GM23248 (cell line): ENCODE measurements at places on chromosomes 11 and 22. TPM values are rescaled to one million over a fixed set of nuclear protein-coding genes. Genes with fewer than 3 reads are reported as not detected.
A peak's percentile ranks its signal among the peaks of the same experiment; 100 is the strongest.

GRCh38 chr11:96012086-96012824 is 88.3 kb upstream of the MTMR2 start:
- peak; percentile 82 for DNase-seq
- no peaks in the 10 kb centered on the region for H3K27me3 ChIP-seq
- H3K27ac ChIP-seq, result peak overlapping the region; percentile 61
- H3K4me1 ChIP-seq, result peaks cover 37% of the 10 kb centered on the region
- peak overlapping the region; percentile 23 for H3K4me3 ChIP-seq
- no peaks in the 10 kb centered on the region; the same call in 1 of the 2 replicates for H3K36me3 ChIP-seq

- H3K27ac ChIP-seq, result no peak overlapping the region
- H3K27me3 ChIP-seq, result no peaks in the 10 kb centered on the region
- H3K36me3 ChIP-seq, result no peaks in the 10 kb centered on the region
- H3K4me3 ChIP-seq, result no peak overlapping the region
- H3K4me1 ChIP-seq, result no peaks in the 10 kb centered on the region
- no peak for DNase-seq
These were observed 47.3 kb downstream of the CTTN start for GRCh38 chr11:70445605-70446004.

DNA sequence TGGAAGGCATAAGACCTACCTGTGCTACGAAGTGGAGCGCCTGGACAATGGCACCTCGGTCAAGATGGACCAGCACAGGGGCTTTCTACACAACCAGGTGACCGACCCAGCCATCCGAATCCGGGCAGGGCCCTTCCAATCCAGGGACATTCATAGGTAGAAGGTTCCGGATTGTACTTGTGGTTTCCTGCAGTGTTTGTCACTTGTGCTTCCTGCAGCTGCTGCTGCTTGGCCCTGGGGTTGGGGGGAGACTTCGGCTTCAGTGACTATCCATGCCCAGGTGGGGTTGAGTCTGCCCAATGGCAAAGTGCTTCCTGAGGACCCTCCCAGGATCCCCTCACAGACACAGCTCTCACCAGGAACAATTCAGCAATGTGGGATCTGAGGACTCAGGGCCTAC is 2.2 kb downstream of the APOBEC3A start:
- H3K27ac ChIP-seq, result no peak overlapping the region
- H3K4me1 ChIP-seq, result no peaks in the 10 kb centered on the region
- H3K4me3 ChIP-seq, result no peak overlapping the region
- DNase-seq, result no peak
- no peaks in the 10 kb centered on the region for H3K36me3 ChIP-seq
- peaks cover 16% of the 10 kb centered on the region for H3K27me3 ChIP-seq

- H3K36me3 ChIP-seq, result no peaks in the 10 kb centered on the region
- DNase-seq, result peak; percentile 66
- peaks cover 29% of the 10 kb centered on the region for H3K4me1 ChIP-seq
- H3K27ac ChIP-seq, result peak overlapping the region; percentile 36
- no peak overlapping the region for H3K4me3 ChIP-seq
- H3K27me3 ChIP-seq, result no peaks in the 10 kb centered on the region
These were observed 131.7 kb downstream of the KIF18A start for GRCh38 chr11:27976262-27976661.

GRCh38 chr22:19287889-19288288 is 3.6 kb downstream of the CLTCL1 start:
- peak overlapping the region; percentile 51 for H3K27ac ChIP-seq
- peak; percentile 91 for DNase-seq
- H3K27me3 ChIP-seq, result no peaks in the 10 kb centered on the region
- 0 out of 2 replicates have a peak overlapping the region, but pooled peaks have one; percentile 3 for H3K4me3 ChIP-seq
- peaks cover 61% of the 10 kb centered on the region for H3K4me1 ChIP-seq

DNA sequence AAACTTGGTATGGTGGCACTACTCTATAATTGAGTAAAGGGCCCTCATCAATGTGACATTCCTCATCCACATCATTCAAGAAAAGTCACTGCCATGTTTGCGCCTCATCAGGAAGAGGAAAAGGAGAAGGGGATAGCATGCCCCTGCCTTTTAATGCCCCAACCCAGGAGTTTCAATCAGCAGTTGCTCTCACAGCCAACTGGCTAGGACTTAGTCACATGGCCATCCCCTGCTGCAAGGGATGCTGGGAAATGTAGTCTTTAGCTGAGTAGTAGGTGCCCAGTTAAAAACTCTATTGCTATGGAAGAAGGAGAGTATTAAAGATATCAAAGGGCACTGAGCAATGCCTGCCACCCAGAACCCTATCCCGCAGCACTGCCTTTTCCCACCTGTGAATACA is 10.9 kb upstream of the CCND1 start:
- H3K36me3 ChIP-seq, result no peaks in the 10 kb centered on the region
- no peak overlapping the region for H3K4me3 ChIP-seq
- no peak overlapping the region for H3K27ac ChIP-seq
- H3K27me3 ChIP-seq, result no peaks in the 10 kb centered on the region
- DNase-seq, result peak; percentile 40

DNA sequence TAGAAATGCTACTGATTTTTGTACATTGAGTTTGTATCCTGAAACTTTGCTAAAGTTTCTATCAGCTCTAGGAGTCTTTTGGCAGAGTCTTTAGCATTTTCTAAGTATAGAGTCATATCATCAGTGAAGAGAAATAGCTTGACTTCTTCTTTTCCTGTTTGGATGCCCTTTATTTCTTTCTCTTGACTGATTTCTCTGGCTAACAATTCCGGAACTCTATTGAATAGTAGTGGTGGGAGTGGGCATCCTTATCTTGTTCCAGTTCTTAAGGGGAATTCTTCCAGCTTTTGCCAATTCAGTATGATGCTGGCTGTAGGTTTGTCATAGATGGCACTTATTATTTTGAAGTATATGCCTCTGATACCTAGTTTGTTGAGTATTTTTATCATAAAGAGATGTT is 197.7 kb downstream of the AASDHPPT start:
- no peak overlapping the region for H3K27ac ChIP-seq
- H3K36me3 ChIP-seq, result no peaks in the 10 kb centered on the region
- no peak overlapping the region for H3K4me3 ChIP-seq
- no peaks in the 10 kb centered on the region for H3K27me3 ChIP-seq

DNA sequence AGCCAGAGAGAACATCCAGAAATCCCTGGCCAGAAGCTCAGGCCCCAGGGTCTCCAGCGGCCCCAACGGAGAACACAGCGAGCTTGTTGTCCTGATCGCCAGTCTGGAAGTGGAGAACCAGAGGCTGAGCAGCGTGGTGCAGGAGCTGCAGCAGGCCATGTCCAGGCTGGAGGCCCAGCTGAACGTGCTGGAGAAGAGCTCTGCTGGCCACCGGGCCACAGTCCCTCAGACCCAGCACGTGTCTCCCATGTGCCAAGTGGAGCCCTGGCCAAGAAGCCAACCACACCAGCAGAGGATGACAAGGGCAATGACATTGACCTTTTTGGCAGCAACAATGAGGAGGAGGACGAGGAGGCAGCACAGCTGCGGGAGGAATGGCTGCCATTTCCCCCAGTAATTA is 20.6 kb upstream of the SCGB1D1 start:
- H3K4me3 ChIP-seq, result no peak overlapping the region
- no peaks in the 10 kb centered on the region for H3K4me1 ChIP-seq
- H3K36me3 ChIP-seq, result no peaks in the 10 kb centered on the region
- no peak for DNase-seq

DNA sequence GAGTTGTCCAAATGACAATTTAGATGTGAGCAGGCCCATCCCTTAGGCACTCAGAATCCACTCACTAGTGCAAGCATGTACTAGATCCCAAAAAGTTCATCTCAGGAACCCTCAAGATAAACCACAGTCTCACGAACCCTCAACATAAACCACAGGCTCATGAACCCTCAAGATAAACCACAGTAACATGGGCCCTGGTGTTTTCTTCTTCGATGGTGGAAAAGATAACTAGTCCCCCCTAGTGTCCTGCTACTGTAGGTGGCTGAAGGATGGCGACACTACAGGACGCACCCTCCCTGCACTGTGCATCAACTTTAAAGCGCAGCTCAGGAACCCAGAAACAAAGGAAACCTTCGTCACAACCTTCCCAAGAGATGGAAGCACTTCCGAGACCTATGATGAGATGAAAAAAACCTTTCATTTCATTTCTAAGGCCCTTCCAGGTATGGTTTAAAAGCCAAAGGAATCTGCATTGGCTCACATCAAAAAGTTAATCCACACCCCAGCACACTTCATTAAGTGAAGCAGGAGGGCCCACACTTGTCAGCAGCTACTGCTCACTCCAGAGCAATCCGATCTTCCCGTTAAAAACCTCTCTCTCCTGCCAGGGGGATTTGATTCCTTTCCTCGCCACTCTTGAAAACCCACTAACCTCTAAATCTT is 2.4 kb downstream of the LARGE1 start:
- no peaks in the 10 kb centered on the region for H3K36me3 ChIP-seq
- no peak overlapping the region for H3K27ac ChIP-seq
- no peak overlapping the region for H3K4me3 ChIP-seq
- peak; percentile 40 for DNase-seq
- no peaks in the 10 kb centered on the region for H3K27me3 ChIP-seq

GRCh38 chr22:22789233-22789921 is 98.2 kb upstream of the IGLL5 start:
- no peak for DNase-seq
- no peak overlapping the region for H3K27ac ChIP-seq
- H3K4me3 ChIP-seq, result no peak overlapping the region
- H3K27me3 ChIP-seq, result peaks cover 4% of the 10 kb centered on the region
- no peaks in the 10 kb centered on the region for H3K4me1 ChIP-seq
- no peaks in the 10 kb centered on the region for H3K36me3 ChIP-seq

- no peaks in the 10 kb centered on the region for H3K36me3 ChIP-seq
- DNase-seq, result peak; percentile 48
- H3K27me3 ChIP-seq, result no peaks in the 10 kb centered on the region
- peak overlapping the region; percentile 33; the same call in 1 of the 2 replicates for H3K27ac ChIP-seq
These were observed 553.7 kb downstream of the MN1 start for GRCh38 chr22:27247701-27248434.

Gene FRMD8
- polyA plus RNA-seq, result 25.4 and 30.0 TPM in 2 replicates

Gene POLD4
- 121 and 136 TPM in 2 replicates for polyA plus RNA-seq

Gene IFITM2
- 1,025 and 1,029 TPM in 2 replicates for polyA plus RNA-seq

Gene CYTH4
- polyA plus RNA-seq, result not detected in 2 replicates
